ENCODE measurements at places on chromosomes 16 and 17. TPM values are rescaled to one million over a fixed set of nuclear protein-coding genes. Genes with fewer than 3 reads are reported as not detected.

The SYT17 gene
- total RNA-seq = 26.3 TPM

DNA sequence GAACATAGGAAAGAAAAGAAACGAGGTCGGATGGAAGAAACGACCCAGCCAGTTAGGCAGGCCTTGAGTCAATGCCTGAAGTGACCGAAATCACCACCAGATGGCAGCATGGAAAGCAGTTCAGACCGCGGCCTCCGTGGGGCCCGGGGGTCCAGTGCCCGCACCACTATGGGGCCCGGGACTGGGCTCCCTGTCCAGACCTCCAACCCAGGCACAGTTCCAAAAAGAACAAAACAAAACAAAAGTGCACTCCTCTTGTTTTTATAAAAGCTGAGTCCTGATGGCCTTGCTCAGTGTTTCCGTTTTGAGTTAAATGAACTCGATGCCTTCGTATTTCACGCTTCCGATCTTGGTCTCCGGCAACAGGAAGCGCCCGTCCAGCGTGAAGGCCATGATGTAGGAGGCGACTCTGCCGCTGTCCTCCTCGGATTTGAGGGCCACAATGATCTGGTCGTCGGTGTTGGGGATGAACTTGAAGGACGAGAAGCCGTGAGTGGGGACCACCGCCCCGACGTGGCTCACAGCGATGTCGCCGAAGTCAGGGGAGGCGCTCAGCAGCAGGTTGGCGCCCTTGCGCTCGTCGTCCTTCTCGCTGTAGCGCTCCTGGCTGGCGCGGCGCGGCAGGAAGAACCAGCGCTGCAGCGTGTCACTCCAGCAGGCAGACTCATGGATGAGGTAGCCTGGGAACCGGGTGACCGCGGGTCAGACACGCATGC is 13.7 kb upstream of the LGALS3BP start:
- no peaks in the 10 kb centered on the region for H3K27me3 ChIP-seq
- H3K4me3 ChIP-seq = no peak overlapping the region
- H3K27ac ChIP-seq = no peak overlapping the region
- no peaks in the 10 kb centered on the region for H3K36me3 ChIP-seq

DNA sequence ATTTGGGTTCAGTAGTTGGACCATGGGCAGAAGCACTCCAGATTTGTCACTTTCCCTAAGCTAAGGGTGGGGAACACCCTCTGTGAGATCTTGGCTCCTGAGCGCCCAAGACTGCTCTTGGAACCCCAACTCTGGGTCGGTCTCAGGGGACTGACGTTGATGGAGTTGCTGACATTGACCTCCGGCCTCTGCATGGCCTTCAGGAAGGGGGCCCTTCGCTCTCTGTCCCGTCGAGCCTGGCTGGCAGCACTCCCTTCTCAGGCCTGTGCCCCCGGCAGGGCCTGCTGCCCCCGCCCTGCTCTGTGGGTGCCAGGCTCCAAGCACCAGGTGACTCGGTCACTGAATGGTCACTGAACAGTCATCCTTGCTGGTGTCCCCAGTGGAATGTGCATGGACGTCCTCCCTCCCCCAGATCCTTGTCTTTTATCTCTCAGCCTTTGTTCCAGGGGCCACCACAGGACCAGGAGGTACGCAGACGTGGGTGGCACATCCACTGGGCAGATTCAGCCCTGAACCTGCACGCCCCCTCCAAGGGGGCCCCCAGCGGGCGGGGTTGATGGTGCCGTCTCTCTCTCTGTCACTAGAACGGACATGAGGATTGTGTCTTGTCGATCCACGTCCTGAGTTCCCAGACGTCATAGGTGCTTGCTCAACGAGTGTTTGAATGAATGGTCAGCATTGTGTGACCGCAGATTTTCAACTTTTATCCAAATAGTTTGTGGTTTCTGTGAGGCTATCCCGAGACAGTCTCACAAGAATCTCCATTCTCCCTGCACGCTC is 314.5 kb downstream of the SEC14L1 start:
- no peaks in the 10 kb centered on the region for H3K36me3 ChIP-seq
- no peaks in the 10 kb centered on the region for H3K27me3 ChIP-seq
- peak overlapping the region; percentile 70 for H3K27ac ChIP-seq
- H3K4me1 ChIP-seq = peaks cover 98% of the 10 kb centered on the region

- no peak overlapping the region for H3K27ac ChIP-seq
- no peaks in the 10 kb centered on the region for H3K4me1 ChIP-seq
- no peaks in the 10 kb centered on the region for H3K36me3 ChIP-seq
- DNase-seq = no peak
- H3K27me3 ChIP-seq = no peaks in the 10 kb centered on the region
These were observed 196.3 kb downstream of the AXIN2 start for GRCh38 chr17:65365169-65365568.

Measured in left lung (tissue), 14 donors.